Ovary (tissue), 10 donors: ENCODE measurements at places on chromosomes 2 and 18. TPM values are rescaled to one million over a fixed set of nuclear protein-coding genes. Genes with fewer than 3 reads are reported as not detected.

Gene ANKRD30B
- not detected for total RNA-seq

DNA sequence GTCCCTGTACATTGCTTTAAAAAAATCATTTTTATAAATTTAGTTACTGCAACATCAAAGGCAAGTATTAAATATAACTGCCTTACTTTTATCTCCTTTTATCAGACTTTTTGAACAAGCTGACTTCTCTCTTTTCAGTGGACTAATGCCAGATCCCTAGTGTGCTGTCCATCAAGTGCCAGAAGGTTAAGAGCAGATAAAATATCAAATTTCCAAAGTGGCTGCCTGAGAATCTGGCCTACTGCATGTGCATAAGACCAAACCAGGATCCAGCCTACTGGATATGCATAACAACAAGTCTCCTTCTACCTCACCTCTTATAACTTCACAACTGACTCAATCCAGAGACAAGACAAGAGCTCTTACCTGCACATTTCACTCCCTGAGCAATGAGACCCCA lies 59.8 kb upstream of the CHRNA1 start:
- DNase-seq: no peak
- H3K27me3 ChIP-seq: no peaks in the 10 kb centered on the region
- H3K27ac ChIP-seq: no peak overlapping the region
- no peaks in the 10 kb centered on the region for H3K36me3 ChIP-seq
- no peaks in the 10 kb centered on the region for H3K4me1 ChIP-seq
- H3K4me3 ChIP-seq: no peak overlapping the region

GRCh38 chr2:238254095-238254723 lies 14.4 kb upstream of the HES6 start:
- no peaks in the 10 kb centered on the region for H3K27me3 ChIP-seq
- H3K4me3 ChIP-seq: no peak overlapping the region
- no peaks in the 10 kb centered on the region for H3K4me1 ChIP-seq
- no peak overlapping the region for H3K27ac ChIP-seq
- DNase-seq: no peak
- H3K36me3 ChIP-seq: no peaks in the 10 kb centered on the region

- H3K4me3 ChIP-seq: peak overlapping the region; percentile 52
- H3K27ac ChIP-seq: no peak overlapping the region
- no peaks in the 10 kb centered on the region for H3K36me3 ChIP-seq
- no peaks in the 10 kb centered on the region for H3K27me3 ChIP-seq
- DNase-seq: no peak
- peaks cover 4% of the 10 kb centered on the region for H3K4me1 ChIP-seq
Observed at GRCh38 chr2:206083602-206084438, 2.2 kb downstream of the INO80D start.
